NCI-H1930 (cell line): ENCODE measurements at places on chromosomes 12 and 14.

DNA sequence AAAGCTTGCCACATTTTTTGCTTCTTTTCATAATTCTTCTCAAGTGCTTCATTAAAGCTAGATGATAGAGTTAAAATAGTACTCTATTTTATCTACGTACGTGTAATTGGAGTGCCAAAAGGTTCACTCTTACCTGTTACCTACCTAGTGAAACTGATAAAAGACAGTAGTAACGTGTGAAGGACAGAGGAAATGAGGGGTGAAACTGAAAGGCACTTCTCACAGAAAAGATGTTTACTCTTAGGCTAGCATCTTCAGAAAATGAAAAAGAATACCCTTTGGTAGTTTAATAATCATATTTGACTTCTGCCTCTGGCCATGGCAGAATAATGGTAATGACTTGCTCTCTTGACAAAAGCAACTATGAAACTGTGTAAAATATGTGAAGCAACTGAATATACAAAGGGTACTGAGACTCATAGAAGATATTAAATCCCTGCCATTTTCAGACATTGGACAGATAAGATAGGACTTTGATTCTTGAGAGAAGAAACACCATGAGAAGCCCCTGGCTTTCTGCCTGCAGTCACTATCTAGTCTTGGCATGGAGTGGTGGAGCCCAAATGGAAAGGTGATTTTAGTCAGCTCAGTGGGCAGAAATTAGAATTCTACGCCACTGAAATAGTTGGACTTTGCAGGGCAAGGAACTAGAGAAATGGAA is 6.3 kb upstream of the EVL start:
- no peak for DNase-seq

- no peak for DNase-seq
Measured at GRCh38 chr14:51978681-51979085, 10.7 kb upstream of the RTRAF start.

GRCh38 chr12:1491983-1492697 is 102.2 kb downstream of the FBXL14 start:
- no peak for DNase-seq

- DNase-seq, result no peak
Measured at GRCh38 chr12:851913-852312, 97.6 kb downstream of the RAD52 start.

GRCh38 chr14:78367355-78367754 is 197.2 kb downstream of the NRXN3 start:
- DNase-seq, result no peak

- DNase-seq, result no peak
Measured at GRCh38 chr12:92784356-92784755, 81.6 kb downstream of the PLEKHG7 start.

DNA sequence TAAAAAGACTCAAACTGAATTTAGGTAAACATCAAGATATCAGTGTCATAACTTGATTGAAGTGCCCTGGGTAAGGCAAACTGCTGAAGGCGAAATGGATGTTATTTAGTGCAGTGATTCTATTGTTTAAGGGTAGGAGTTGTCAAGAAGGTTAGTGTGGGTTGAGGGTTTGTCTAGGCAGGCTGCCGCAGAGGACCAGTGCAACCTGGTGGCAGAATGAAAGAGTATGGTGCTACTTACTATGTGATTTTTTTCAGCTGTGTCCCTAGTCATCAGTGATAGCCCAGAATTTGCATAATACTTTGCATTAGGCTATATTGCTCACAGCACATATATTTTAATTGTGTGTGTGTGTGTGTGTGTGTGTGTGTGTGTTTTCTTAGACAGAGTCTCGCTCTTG is 1127.0 kb downstream of the GALC start:
- no peak for DNase-seq

GRCh38 chr12:131130311-131130911 is 176.7 kb downstream of the ADGRD1 start:
- no peak for DNase-seq

DNA sequence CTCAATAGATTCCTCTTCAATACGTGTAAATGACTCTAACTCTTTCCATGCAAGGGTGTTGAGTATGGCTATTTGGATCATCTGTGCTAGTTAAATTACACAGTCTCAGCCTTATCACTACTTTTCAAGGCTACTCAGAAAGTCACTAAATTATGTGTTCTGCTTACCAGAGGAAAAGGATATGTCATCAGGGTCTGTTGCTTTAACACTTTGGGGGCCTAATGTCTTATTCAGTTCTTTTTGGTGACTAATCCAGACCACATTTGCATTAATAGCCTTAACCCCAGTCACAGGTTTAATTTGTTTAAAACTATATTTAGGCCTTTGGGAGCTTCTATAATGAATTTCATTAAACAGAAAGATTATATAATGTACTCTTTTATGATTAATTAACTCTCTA is 649.3 kb downstream of the RPS29 start:
- DNase-seq, result no peak

GRCh38 chr12:105067511-105068031 is 16.7 kb downstream of the ALDH1L2 start:
- DNase-seq, result no peak

GRCh38 chr12:100189636-100190394 is 10.8 kb upstream of the ACTR6 start:
- no peak for DNase-seq

GRCh38 chr14:87241018-87241768 is 751.8 kb downstream of the GALC start:
- no peak for DNase-seq

DNA sequence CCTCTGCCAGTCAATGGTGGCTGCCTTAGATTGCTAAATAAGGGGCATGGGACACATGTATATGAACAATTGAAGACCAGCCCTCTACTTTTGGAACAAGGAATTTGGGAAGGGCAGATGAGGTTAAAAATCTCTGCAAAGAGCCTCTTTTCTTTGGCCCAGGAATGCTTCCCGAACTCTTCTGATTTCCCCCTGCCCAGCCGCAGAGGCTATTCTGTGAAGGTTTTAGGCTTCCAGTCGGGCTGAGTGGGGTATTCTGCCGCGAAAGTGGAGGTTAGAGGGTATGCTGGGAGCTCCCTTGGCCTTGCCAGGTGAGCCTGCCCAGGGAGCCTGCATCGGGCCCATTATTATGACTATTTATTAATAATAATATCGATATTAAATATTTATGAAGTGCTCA is 1.2 kb downstream of the POU6F1 start:
- DNase-seq, result no peak

GRCh38 chr12:5512601-5512970 is 80.7 kb downstream of the NTF3 start:
- DNase-seq, result no peak

GRCh38 chr14:31880935-31881334 is 196.2 kb upstream of the ARHGAP5 start:
- DNase-seq, result no peak

DNA sequence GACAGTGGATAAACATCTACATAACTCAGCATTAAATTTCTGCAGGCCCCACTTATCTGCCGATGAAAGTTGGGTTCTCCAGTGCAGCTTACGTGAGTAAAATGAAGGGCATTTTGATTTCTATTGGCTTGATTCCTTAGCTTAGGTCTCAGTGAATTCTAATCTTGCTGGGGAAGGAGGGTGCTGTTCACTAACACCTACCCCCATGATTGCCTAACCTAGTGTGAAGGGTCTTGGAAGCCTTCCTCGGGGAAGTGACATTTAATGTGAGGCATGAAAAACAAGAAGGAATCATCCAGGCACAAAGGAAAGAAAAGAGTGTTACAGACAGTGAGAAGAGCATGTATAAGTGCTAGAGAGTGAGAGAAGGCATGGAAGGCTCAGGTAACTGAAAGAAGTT is 81.0 kb downstream of the DAAM1 start:
- DNase-seq, result no peak

DNA sequence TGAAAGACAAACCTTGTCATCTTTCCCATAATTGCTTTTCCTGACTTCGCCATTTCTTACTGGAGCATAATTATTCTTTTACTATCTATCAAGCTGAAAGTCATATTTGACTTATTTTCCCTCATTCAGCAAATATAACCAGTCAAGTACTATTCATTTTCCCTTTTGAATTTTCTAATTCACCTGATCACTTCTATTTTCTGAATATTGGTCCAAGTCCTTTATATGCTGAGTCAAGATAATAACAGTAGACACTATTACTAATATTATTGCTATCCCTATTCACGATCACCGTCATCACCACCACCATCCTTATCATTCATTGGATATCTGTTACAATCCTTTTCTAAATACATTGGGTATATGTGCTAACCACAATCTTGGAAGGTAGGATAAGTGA is 728.0 kb downstream of the NOVA1 start:
- DNase-seq, result no peak

DNA sequence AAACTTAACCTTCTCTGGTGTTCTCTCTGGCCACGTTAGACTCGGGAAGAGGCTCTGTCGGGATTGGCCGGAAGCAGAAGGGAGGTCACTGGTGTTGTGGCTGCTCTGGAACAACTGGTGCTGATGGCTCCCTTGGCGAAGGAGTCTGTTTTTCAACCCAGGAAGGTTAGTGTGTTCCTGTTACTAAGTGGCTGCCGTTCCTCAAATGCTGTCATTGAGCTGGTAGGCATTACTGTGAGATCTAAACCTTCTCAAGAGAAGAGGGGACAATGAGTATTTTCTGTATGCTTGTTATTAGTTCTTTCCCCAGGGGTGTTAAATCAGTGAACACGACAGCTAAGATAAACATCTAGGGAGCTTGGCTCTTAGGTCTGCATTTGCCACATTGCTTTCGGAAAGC is 18.3 kb downstream of the POP5 start:
- no peak for DNase-seq

DNA sequence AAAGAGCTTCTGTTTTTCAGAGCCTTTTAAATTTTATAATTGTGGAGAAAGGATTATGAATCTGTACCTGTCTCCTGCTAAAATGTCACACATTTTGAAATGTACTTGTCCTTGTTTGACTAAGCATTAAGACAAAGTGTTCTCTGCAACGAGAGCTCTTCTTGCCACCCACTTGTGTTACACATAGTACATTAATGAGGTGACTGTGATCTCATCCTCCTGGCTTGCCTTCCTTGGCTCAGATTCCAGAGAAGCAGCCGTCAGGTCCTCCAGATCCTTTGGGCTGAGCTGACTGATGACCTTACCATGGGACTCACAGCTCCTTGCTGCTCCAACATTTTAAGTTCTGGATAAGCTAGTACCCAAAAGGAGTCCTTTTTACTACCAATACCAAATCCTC is 81.4 kb downstream of the BBS10 start:
- no peak for DNase-seq

GRCh38 chr12:101174541-101174940 is 35.5 kb downstream of the SLC5A8 start:
- DNase-seq, result no peak

- DNase-seq, result no peak
Measured at GRCh38 chr14:53929871-53930715, 26.5 kb downstream of the BMP4 start.

GRCh38 chr14:101591121-101591520 is 29.8 kb downstream of the DIO3 start:
- DNase-seq, result no peak

DNA sequence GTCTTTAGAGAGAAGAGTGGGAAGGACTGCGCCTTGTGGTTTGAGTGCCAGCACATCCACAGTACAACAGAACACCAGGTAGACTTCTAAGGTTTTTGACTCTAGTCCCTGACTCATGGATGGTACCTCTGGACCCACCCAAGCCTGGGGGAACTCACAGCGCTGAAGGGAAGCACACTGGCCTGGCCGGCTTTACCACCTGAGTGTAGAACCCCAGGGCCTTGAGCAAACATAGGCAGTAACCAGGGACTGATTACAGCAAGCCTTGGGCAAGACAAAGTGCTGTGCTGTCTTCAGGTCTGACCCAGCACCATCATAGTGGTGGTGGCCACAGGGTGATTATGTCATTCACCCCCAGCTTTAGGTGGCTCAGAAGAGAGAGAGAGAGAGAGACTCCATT is 17.2 kb downstream of the EML5 start:
- no peak for DNase-seq

DNA sequence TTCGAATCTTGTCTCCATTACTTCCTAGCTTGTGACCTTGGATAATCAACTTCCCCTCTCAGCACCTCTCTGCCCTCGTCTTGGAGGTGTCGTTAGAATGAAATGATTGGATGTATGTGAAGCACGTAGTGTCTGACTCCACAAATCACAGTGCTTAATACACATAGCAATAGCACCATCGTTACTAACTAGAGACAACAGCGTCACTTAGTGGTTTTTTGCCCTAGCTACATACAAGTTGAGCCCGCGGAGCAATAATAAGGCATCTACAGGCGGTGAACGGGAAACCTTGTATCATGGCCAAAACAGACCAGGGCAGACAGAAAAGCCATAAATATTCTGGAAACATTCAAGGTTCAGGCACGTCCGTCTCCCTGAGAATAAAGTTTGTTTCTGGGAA is 154.9 kb downstream of the ASCL4 start:
- DNase-seq, result no peak

DNA sequence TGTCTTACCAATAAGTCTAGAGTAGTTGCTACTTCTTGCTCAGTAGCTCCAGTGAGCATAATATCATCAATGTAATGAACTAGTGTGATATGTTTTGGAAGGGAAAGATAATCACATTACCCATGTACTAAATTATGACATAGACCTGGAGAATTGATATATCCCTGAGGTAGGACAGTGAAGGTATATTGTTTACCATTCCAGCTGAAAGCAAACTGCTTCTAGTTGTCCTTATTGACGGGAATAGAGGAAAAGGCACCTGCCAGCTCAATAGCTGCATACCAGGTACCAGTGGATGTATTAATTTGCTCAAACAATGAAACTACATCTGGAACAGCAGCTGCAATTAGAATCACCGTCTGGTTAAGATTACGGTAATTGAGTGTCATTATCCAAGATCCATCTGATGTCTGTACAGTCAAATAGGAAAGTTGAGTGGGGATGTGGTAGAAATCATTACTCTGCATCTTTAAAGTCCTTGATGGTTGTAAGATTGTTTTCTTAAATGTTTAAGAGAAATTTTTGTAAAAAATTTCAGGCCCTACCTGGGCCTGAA is 100.0 kb upstream of the ARHGAP5 start:
- DNase-seq, result no peak

- no peak for DNase-seq
Measured at GRCh38 chr14:58599707-58600106, 38.1 kb upstream of the DACT1 start.

DNA sequence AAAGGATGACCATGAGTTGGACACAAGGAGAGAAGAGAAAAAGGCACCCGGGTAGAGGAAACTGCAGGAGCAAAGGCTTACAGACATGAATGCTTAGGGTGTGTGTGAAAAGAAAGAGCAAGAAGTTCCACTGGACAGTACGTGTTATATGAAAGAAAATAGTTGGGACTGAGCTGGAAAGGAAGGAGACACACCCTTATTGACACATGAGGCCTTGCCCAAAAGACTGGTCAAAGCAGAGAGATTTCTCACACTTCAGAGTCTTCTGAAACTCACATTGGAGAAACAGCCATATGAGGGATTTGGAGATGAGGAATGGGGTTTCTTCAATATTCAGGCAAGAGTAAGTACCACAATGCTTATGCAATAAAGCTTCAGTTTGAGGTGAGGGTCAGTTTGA is 56.0 kb downstream of the TTC9 start:
- no peak for DNase-seq
